ENCODE measurements at places on chromosomes 2 and 18. TPM values are rescaled to one million over a fixed set of nuclear protein-coding genes. Genes with fewer than 3 reads are reported as not detected.

The HRH4 gene
- 0.11 TPM for total RNA-seq

DNA sequence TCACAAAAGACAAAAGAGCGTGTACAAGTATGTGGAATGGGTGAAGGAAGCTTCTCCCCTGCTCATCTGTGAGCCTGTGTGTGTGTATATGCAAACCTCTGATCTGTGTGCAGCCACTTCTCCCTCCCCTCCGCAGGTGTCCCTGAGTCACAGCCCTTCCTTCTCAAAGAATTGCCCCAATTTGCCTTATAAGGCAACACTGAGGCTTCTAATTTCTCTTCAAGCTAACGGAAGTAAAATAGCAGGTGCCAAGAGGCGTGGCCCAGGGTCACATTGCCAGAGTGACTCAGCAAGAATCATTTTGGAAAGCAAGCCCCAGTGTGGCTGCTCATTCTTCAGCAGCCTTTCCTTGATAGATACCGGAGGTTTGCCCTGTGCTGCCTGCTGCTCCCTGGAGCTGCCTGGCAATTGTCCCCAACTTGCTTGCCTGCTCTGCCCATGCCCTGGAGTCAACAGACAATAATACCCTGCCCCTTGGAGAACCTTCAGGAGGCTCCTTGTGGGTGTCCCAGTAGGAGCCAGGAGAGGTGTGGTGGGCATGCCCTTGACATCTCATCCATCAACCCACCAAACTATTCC, 37.3 kb upstream of the BMP10 start:
- peak; percentile 83 for DNase-seq

The DOK1 gene
- 21.4 TPM for total RNA-seq

GRCh38 chr2:215366440-215367032, 54.7 kb downstream of the ATIC start:
- DNase-seq, result no peak

GRCh38 chr2:237904831-237905599, 45.6 kb downstream of the RAMP1 start:
- no peak for DNase-seq

GRCh38 chr2:7692657-7693161, 775.5 kb downstream of the RNF144A start:
- no peak for DNase-seq

GRCh38 chr2:2010251-2010650, 265.9 kb upstream of the PXDN start:
- DNase-seq, result no peak

The CFAP221 gene
- total RNA-seq, result not detected

DNA sequence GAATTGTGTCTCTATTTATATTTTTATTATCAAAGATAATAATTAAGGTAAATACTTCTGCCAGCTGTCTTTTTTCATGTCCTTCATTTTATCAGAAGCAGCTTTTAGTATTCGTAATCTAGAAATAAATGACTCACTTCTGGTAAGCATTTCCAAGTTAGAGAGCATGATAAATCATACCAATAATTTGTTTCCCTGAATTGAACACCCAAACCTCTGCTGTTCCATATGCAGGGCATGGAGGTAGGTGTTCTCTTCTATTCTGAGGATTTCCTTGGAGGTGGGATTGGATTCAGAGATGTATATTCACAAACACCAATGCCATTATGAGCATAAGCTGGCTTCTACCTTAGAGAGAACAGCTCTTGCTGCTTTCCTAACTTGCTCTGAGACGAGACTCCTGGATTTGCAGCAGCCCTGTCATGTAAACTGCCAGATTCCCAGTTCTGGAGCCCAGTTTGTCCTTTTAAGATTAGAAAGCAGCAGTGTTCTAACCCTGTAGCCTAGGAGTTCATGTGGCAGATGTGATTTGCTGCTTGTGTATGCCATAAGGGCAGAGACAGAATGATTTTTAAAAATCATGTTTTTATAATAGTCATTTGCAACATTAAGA, 47.5 kb downstream of the SKA1 start:
- no peak for DNase-seq

GRCh38 chr2:31987454-31988220, 23.2 kb downstream of the MEMO1 start:
- DNase-seq, result no peak

The LHCGR gene
- not detected for total RNA-seq

GRCh38 chr18:13337369-13337768, 118.8 kb downstream of the LDLRAD4 start:
- no peak for DNase-seq

DNA sequence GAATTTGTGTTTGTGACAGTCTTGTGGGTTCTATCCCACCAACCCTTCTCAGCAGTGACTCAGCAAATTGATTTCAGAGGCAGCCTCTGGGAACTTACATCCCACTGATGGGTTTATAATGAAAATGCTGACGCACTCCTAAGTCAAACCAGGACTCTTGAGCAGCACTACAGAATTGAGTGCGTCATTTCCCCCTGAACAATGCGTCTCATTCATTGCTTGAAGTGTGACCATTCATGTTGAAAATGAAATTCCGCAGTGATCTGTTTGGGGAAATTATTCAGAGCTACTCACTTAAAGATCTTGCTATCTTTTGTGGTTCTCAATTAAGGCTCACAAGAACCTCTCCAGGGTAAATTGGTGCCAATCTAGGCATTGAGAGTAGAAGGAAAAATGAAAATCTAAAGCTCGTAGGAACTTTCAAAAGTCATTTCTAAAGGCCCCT, 417.7 kb upstream of the SLC14A2 start:
- no peak for DNase-seq

The IL37 gene
- total RNA-seq, result 0.64 TPM

The ST6GAL2 gene
- 2.9 TPM for total RNA-seq

DNA sequence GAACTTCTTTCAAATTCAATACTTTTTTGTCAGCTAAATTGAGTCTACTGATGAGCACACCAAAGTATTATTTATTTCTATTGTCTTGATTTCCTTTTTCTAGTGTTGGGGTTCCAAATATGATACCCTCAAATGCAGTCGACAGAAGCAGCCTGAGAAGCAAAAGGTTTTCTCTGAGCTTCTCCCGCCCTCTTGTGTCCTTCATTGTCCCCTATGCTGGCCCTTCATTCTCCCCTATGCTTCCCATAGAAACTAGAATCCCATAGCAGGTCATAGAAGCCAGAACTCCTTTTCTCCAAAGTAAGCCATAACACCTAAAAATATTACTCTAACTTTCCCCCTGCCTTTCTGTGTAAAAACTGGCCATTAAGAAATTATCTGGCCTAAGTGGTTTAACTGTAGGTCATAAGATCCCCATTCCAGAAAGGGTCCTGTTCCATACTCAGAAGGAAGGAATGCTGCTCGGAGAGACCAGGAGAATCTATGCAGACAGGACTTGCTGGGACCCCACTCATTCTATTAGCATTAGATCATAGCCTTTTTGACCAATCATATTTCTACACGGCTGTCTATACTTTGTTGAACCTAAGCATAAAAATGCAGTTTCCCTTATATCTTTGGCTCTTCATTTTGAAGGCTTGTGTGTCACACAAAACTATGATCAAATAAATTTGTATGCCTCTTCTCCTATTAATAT, 764.6 kb upstream of the PKDCC start:
- DNase-seq, result no peak

DNA sequence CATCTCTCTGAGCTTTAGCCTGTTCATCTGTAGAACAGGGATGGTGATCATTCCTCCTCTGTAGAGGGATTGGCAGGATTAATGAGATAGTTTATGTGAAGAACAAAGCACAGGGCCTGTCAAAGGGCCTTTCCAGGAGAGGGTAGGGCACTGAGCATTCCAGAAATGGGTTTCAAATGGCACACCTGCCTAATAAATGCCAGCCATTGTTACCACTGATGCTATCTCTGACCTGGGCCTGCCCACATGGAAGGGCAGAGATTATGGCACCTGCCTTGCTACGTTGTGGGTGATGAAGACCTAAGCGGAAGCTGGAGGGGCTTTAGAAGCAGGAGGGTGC, 31.0 kb upstream of the GMPPA start:
- DNase-seq, result no peak

- no peak for DNase-seq
Observed at GRCh38 chr2:196381464-196381863, 210.1 kb upstream of the STK17B start.

- DNase-seq, result no peak
Observed at GRCh38 chr18:10067670-10068659, 154.1 kb downstream of the VAPA start.

GRCh38 chr2:72862239-72862988, 24.8 kb upstream of the SPR start:
- peak; percentile 79 for DNase-seq

The MREG gene
- total RNA-seq, result 12.4 TPM

DNA sequence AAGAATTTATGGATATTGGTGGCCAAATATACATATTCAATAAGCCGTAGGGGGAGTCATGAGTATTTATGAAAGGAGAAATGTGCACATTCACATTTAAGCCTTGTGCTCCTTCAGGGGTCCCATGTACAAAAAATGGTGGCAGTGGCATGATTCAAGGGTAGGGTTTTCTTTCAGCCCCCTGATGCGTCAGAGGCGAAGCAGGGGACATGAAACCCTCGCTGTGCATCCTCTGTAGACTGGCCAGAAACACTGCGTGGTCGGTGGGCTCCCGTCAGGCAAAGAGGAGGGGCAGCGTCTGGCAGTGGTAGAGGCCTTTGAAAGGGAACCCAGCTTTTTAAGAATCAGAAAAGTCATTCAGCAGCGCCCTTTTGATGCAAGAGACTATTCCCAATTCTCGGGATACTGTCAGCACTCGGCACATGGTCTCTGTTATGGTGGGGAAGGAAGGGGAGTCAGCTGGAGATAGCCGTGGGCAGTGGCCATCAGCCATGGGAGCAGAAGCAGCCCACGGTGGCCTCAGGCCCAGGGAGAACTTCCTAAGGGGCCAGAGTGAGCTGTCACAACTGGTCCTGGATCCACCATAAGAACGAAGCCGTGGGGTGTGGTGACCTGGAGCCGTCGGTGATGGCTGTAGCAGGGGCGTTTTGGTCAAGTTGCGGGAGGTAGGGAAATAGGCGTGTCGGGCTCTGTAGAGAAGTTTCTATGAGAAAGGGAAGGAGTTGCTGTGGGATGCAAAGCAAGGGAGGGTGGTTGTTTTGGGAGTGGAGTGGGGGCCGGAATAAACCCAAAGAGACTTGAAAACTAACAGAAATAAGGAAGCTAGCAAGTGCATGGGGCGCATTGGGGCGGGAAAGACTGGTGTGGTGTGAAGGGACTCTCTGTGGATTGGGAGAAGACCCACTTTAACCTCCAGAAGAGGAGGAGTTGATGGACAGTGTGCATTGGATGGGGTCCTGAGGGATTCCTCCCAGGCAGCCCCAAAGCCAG, 95.6 kb downstream of the SH3BP4 start:
- no peak for DNase-seq

GRCh38 chr18:65411061-65411460, 339.8 kb upstream of the CDH7 start:
- DNase-seq, result no peak

The NT5DC4 gene
- not detected for total RNA-seq

DNA sequence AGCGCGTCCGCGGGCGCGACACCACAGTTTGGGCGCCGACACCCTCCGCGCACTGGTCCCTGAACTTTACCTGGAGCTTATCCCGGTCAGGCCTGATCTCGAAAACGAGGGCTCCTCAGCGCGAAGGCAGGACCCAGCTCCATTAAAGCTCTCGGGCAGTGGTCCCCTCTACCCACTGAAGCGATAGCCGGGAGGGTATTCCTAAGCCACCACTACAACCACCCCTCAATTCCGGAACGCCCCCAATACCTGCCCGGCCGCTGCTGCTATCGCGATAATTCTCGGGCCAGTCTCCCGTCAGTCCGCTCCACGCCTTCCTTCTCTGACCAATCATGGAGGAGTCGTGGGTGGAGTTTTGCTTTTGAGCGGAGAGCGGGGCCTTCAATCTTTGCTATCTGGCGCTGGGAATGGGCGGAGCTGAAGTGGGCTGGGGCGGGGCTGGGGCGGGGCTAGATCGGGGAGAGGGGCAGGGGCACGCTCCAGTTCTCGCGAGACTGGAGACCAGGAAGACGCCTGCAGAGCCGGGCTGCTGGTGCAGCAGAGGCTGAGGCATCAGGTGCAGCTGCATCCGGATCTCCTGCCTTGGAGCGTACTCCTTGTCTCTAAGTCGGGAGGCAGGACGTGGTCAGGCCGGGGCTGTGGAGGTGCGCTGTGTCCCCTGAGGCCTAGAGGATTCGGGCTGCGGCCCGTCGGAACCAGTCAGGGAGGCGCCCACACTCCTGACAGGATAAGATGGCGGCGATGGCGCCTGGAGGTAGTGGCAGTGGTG, at the start of the genes PIGN and RELCH:
PIGN (minus strand) TSS at position 283 of the 769 bp plus-strand sequence. CDS start 25,703 bp downstream, outside the sequence.
RELCH (plus strand) TSS at position 482 of the 769 bp plus-strand sequence; CDS start at position 733, 251 bp downstream.
- peak; percentile 93 for DNase-seq

The LRP1B gene
- 0.59 TPM for total RNA-seq

DNA sequence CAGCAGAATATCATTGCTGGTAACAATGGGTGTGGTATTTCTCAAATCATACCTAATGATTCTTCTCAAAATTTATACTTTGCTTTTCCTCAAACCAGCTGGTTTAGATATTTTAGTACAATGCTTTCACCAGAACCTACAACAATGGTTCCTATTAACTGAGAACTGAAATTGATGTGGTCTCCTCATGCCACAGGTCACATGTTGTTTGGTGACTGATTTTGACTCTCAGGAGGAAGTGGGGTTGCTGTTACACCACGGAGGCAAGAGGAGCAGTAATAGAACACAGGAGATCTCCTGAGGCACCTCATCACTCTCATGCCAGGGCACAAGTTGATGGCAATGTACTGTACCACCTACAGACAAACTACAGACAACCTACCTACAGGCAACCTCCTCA, 3.0 kb upstream of the CEP68 start:
- no peak for DNase-seq

DNA sequence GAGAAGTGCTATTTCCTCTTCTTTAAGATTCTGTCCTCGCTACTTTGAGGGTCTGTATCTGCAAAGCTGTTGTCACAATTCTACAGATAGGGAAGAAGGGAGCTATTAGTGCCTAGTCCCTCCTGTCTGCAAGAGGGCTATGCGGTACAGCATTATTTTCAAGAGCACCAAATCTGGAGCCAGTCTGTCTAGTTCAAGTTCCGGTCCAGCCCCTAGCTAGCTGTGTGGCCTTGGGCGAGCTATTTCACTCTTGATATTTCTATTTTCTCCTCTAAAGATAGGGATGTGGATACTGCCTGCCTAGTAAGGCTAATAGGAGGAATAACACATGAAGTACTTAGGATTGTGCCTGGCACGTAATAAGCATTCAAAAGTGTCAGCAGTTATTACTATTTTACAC, 272.4 kb downstream of the KCNE4 start:
- no peak for DNase-seq

The FHL2 gene
- total RNA-seq, result 94.2 TPM

The IGFBP2 gene
- 143 TPM for total RNA-seq

- DNase-seq, result no peak
Observed at GRCh38 chr2:241268716-241269445, 46.6 kb downstream of the HDLBP start.

The CD207 gene
- 0.22 TPM for total RNA-seq

- DNase-seq, result peak; percentile 61
Observed at GRCh38 chr2:104872866-104873688, 19.2 kb downstream of the POU3F3 start.

GRCh38 chr2:240503375-240503774, 54.4 kb downstream of the ANKMY1 start:
- no peak for DNase-seq
